Vagina (tissue), 2 donors: ENCODE measurements at places on chromosomes 12 and 14.

GRCh38 chr12:8696442-8697090 is 1.2 kb upstream of the RIMKLB start:
- no peak for DNase-seq

DNA sequence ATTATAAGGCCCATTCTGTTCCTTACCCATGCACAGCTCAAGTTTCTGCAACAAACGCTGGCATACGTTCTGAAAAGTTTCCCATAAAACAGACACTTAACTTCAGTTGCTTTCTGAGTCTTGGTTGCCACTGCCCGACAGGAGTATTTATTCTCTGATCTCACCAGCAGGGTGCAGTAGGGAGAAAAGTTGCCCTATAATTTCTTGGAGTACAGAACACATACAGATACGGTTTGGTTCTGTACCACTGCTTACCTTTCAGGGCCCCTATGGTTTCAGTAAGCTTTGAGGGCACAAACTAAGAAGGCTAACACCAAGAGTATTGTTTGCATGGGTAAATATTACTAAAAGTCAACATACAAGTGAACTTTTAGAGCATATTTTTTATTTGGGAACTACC is 77.9 kb downstream of the SPATA7 start:
- DNase-seq: no peak

- no peak for DNase-seq
These were observed 99.8 kb downstream of the BORCS5 start for GRCh38 chr12:12456637-12457036.

DNA sequence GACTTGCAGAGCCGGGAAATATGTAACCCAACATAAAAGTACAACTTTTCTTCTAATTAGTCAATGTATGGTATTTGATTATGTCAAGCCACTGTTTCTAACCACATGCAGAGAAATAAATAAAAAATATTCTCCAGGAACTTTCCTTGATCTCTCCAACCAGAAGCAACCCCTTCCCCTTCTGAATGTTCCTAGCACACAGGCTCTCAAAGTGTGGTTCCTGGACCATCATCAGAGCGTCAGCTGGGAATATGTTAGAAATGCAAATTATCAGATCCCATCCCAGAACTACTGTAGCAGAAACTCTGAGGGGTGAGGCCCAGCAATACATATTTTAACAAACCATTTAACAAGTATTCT is 21.0 kb upstream of the ITPR2 start:
- DNase-seq: no peak

DNA sequence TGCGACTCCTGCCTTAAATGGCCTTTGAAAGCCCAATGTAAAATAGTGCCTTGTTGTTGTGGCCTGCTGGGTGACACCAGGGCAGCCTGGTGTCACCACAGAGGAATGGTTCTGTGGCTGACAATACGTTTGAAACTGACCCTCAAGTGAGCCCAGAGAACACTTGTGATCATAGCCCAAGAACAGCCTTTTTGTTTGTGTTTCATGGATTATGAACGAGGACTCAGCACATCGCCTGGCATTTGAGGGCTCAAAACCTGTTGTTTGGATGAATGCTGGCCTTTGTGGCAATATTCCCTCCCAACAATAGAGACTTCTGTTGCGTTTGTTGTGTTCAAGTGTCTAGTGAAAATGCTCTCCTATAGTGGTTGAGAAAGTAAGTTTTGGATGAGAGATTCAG is 48.5 kb downstream of the TSPAN9 start:
- no peak for DNase-seq

DNA sequence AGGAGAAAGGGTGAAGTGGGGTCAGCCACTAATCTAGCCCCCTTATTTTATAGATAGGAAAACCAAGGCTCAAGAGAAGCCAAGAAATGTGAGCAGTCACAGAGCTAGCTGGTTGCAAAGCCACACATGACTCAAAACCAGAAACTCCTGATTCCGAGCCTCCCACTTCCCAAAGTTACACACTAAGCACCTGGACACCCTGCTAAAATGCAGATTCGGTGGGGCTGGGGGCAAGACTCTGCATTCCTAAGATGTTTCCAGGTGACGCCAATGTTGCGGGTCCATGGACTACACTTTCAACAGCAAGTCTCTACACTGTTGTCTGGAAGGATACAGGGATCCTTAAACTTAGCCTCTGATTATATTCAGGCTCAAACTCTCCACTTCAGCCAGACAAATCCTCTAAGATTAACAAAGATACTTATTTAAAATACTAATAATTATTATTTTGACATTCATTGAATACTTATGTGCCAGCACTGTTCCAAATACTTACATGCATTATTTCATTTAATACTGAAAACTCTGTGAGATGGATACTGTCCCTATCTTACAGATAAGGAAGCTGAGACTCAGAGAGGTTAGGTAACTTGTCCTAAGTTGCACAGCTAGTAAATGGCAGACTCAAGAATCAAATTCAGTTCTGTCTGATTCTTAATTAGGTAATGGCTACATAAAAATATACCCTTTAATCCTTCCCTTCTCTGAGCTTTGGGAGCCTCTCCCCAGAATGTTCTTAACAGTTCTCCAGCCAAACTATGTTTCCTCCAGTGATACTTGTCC is 81.4 kb downstream of the CRACR2A start:
- DNase-seq: no peak

- DNase-seq: no peak
These were observed 245.2 kb upstream of the PLEKHG7 start for GRCh38 chr12:92457458-92458180.

- no peak for DNase-seq
These were observed 465.8 kb downstream of the CCER1 start for GRCh38 chr12:90489141-90489540.

DNA sequence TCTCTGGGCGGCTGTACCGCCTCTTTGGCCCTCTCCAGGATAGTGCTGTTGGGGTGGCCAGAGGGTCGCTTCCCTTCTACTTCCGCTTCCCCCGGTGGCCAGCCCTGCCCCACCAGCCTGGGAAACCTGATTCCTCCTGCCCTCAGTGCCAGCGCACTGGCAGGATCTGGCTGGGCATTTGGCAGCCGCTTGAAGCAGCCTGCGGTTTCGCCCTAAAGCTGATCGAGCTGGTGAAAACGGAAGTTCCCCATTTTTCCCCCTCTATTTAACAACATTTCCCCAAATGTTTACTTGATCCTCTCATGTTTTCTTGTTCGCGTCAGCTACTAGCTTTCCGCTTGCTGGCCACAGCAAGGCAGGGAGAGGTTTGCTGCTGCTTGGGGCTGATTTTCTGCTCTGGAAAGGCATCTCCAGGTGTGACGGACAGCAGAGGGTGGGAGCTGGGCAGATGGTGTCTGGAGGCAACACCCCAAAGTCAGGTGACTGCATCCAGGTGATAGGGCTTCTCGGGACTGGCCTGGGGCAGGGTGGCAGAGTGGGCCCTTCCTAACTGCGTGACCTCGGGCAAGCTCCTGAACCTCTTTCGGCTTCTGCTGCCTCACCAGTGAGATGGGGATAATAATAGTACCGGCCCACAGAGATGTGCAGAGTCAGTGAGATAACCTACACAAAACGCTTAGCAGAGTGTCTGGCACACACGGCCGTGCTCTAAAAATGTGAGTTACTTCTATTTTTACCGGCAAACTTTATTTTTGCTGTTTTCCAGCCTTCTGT is 53.1 kb downstream of the TSPAN9 start:
- no peak for DNase-seq

- DNase-seq: no peak
These were observed 52.4 kb downstream of the PAPLN start for GRCh38 chr14:73289729-73290128.

GRCh38 chr14:50774542-50775267 is 56.3 kb downstream of the NIN start:
- DNase-seq: no peak

DNA sequence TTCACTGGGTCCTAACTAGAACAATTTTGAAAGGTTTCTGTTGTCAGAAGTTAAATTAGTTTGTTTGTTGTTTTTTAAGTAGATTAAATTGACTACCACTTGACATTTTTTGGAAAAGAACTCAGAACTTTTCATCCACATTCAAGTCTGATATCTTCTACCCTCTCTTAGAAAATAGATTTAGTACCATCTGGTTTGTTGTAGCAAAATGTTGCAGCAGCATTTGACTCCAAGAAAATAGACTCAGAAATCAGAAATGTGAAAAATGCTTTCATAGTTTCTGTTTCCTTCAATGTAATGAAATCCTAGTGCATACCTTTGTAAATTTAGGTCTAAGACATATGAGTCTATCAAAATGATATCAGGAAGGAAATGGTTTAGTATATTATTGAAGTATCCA is 256.3 kb upstream of the CLEC14A start:
- DNase-seq: no peak

DNA sequence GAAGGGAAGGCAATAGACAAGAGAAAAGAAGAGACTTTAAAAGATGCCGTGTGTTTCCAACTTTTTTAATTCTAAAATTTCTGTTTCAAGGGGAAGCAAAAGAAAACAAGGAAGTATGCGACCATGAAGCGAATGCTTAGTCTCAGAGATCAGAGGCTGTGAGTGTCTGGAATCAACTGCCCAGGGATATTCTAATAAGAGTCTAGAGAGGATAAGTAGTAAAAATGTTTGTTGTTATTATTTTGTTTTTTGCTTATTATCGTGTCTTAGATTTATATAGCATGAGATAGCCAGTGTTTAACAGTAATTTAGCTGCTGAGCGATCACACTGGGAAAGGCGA is 421 bp downstream of the FCF1 start:
- DNase-seq: no peak

DNA sequence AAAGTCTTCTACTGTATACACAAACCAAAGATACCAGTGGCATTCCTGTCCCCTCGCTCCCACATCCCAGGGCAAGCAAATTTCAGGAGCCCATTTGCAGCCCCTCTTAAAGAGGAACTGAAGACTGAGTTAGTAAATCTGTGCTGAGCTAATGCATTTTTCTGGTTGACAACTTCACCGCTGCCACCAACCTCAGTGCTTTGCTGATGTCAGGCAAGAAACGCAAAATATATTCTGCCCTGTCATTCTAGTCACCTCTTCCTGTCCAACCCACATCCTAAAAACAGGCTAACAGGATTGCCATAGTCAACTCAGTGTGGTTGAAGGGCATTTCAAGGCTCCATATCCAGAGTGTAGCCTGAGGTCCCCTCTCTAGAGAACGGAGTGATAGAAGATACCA is 59.4 kb upstream of the FICD start:
- DNase-seq: no peak

GRCh38 chr14:70268760-70269159 is 80.0 kb upstream of the SLC8A3 start:
- DNase-seq: no peak

DNA sequence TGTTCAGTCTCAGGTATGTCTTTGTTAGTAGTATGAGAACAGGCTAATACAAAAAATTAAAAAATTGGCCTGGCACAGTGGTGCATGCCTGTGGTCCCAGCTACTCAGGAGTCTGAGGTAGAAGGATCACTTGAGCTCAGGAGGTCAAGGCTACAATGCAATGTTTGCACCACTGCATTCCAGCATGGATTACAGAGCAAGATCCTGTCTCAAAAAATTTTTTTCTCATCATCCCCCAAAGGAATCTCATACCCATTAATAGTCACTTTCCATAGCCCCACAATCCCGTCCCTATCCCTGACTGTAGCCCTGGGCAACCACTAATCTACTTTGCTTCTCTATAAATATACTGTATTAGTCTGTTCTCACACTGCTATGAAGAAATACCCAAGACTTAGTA is 57.8 kb downstream of the TTC8 start:
- no peak for DNase-seq

DNA sequence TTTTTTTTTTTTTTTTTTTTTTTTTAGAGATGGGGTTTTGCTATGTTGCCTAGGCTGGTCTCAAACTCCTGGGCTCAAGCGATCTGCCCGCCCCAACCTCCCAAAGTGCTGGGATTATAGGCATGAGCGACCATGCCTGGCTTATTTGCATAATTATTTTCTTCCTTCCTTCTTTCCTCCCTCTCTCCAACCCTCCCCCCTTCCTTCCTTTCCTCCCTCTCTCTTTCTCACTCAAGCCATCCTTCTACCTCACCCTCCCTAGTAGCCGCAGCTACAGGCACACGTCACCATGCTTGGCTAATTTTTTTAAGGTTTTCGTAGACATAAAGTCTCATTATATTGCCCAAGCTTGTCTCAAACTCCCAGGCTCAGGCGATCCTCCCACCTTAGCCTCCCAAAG is 83.8 kb downstream of the PEBP1 start:
- no peak for DNase-seq

DNA sequence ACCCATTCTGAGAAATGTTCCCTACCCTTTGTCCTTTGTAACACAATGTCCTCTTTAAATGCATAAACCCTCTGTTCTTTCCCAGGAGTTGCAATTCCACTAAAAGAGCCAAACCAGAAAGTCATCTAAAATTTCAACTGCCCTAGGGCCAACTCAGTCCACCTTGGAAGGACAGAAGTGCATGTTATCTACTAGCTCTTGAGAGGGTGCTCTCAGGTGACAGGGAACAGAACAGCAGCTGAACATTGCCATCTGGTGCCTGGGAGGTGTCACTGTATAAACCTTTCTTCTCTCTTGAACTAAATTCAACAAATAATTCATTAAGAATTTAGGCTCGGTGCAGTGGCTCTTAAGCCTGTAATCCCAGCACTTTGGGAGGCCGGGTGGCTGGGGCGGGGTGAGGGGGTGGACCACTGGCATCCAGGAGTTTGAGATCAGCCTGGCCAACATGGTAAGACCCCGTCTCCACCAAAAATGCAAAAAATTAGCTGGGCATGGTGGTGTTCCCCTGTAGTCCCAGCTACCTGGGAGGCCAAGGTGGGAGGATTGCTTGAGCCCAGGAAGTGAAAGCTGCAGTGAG is 10.3 kb upstream of the FERMT2 start:
- no peak for DNase-seq

DNA sequence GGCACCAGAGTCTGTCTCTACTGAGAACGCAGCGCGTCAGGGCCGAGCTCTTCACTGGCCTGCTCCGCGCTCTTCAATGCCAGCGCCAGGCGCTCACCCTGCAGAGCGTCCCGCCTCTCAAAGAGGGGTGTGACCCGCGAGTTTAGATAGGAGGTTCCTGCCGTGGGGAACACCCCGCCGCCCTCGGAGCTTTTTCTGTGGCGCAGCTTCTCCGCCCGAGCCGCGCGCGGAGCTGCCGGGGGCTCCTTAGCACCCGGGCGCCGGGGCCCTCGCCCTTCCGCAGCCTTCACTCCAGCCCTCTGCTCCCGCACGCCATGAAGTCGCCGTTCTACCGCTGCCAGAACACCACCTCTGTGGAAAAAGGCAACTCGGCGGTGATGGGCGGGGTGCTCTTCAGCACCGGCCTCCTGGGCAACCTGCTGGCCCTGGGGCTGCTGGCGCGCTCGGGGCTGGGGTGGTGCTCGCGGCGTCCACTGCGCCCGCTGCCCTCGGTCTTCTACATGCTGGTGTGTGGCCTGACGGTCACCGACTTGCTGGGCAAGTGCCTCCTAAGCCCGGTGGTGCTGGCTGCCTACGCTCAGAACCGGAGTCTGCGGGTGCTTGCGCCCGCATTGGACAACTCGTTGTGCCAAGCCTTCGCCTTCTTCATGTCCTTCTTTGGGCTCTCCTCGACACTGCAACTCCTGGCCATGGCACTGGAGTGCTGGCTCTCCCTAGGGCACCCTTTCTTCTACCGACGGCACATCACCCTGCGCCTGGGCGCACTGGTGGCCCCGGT is at the start of gene PTGDR:
PTGDR (plus strand) TSS at position 198 of the 778 bp plus-strand sequence; CDS start at position 315, 117 bp downstream.
- no peak for DNase-seq

- no peak for DNase-seq
These were observed 21.7 kb downstream of the SLC11A2 start for GRCh38 chr12:51004504-51004903.
